ENCODE measurements at places on chromosomes 11 and 22.

DNA sequence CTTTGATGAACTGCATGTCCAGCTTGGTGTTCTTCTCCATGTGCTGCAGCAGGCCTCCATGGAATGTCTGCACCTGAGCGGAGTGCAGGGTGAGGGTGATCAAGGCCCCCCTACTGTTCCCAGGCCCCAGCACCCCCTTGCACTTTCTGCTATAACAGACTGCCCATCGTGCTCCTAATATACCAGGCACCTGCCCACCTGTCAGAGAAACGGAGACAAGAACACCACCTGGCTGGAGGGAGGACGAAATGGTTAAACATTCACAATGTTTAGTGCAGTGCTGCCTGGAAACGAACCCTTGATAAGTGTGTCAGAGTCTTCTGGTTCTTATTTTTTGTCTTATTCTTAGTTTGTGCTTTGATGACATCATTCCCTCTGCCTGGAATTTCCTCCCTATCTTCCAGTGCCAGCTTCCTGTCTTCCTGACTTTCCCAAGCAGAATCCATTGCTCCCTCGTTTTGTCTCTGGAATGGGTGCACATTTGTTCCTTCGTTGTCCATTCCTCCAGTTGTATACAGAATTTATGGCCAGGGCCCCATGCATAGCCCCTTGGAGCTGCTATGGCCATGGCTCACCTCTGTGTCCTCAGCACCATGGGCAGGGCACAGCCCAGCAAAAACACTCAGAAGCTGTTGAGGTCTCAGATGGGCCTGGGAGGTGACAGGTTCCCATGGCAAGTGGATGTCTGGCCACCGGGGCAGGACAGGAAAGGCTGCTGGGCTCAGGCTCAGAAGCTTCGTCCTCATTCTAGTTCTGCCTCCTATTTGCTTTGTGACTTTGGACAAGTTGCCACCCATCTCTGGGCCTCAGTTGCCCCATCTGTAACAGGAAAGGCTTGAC is 11.9 kb downstream of the BAIAP2L2 start:
- DNase-seq = no peak

DNA sequence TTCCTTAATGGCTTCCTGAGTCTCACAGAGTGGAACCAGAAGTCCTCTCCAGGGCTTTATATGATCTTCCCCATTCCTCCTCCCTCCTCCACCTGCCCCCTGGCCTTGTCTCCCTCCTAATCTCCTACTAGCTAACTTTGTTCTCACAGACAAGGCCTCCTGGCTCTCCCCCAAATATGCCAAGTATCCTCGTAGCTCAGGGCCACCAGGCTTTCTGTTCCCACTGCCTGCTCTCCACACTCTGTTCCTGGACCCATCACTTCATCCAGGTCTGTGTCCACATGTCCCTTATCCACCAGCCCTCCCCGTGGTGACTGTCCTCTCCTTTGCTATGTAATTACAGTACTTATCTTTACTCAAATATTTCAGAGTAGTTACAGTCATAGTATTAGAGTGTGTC is 23.2 kb upstream of the LMO1 start:
- no peak for DNase-seq

DNA sequence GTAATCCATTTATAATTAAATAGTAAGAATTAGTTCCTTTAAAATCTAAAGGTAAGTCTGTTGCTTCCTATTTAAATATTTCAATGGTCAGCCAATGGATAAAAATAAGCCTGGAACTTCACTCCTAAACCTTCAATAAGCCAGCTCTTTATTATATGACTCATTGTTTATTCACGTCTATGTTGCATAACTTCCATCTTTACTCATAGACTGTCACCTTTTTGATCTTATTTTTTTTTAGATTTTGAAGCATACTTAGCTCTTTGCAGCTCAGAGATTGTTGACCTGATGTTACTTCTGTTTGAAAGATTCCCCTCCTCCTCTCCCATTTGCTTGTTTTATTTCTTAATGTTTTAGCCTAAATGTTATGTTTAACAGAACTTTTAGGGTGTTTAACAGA is 1571.2 kb upstream of the RAG2 start:
- DNase-seq = no peak

DNA sequence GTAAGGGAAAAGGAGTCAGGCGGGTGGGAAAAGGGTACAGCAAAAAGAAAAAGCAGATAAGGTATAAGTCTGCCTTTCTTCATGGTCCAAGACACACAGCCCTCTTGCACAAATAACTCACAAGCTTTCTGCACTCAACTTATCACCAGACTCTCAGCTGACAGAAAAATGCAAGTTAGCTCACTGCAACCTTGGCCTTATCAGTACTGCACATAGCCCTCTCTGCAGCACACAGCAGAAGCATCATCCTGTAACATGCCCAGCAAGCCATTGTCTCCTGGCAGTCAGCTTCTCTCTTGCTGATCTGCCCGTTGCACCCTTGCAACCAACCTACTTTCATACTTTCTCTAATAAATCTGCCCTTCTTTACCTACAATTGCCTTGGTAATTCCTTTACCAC is 5.8 kb downstream of the ZBTB44 start:
- DNase-seq = no peak

DNA sequence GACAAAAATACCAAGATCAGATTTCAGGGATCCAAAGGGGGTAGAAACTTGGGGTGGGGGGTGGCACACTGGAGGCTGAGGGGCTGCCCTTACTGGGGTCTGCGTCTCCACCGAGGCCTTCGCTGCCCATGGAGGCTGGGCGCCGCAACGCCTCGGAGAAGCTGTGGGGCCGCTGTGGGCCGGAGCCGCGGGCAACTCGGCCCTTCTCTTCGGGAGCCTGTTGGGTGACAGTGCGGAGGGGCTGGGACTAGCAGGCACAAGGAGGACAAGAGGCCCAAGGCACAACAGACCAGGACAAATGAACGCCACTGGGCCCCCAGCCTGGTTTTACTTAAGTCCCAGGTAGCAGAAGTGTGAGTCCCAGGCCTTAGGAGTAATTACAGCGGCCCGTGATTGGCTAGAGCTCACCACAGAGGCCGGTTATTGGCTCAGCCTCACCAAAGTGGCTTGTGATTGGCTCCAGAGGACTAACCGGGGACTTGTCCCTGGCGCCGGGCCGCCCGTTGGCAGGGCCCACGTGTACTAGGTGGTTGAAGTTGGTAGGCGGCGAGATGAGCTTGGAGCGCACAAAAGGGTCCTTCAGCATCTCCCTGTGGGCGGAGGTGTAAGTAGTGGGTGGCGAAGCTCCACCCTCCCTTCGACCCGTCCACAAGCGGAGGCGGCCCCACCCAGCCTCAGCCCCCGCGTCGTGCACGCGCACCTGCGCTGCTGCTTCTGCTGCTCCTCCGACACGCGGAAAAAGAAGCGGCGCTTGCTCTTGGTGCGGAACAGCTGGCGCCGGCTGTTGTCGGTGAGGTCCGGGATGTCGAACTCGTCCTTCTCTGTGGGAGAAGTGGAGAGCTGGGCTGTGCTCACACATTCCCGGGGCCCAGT is 16.5 kb upstream of the MEN1 start:
- DNase-seq = no peak

- DNase-seq = peak; percentile 24
Measured at GRCh38 chr11:64614917-64615316, 23.9 kb downstream of the SLC22A12 start.

DNA sequence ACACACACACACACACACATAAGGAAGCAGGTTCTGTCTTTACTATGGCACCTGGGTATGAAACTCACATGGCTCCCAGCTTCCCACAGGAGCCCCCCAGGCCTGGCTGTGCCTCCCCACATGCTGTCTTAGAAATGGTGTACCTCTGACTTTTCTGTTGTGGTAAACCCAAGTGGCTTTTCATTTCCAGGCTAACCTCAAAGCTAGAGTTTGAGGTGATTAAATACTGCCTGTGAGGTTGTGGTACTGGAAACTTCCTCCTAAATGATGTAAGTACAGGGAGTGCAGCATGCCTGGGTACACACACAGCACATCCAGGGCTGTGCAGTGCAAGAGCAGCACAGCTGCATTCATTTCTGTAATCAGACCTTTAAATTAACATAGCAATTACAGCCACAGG is 34.4 kb downstream of the ME3 start:
- no peak for DNase-seq

DNA sequence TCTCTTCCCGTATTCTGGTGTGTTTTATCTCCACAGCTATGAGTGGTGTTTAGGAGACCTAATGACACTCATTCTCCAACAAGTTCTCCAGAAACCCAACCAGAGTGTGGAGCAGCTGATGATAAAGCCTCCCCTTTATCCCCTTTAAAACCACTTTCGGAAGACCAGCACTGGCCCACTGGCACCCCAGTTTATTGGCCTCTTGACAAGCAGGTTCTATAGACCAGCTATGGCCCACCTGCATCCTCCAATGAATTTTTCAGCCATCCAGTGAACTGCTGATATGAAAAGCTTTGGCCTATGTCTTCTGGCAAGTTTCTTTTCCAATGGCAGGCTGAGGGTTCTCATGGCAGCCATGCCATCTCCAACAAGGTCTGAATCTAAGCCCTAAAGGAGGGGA is 27.4 kb downstream of the CHST1 start:
- no peak for DNase-seq

DNA sequence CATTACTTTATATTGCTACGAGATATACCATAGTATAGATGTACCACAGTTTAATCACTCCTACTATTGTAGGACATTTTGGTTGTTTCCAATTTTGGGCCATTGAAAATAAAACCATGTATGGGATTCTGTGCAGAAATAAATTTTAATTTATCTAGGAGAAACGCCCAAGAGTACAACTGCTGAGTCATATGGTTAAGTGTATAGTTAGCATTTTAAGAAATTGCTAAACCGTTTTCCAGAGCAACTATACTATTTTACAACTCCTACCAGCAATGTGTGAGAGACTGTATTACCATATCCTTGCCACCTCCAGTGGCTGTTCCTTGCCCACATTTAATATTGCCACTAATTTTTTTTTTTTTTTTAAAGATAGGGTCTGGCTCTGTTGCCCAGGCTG is 163.1 kb downstream of the SBF2 start:
- no peak for DNase-seq

- DNase-seq = no peak
Measured at GRCh38 chr11:65090628-65091027, 5.4 kb upstream of the VPS51 start.

DNA sequence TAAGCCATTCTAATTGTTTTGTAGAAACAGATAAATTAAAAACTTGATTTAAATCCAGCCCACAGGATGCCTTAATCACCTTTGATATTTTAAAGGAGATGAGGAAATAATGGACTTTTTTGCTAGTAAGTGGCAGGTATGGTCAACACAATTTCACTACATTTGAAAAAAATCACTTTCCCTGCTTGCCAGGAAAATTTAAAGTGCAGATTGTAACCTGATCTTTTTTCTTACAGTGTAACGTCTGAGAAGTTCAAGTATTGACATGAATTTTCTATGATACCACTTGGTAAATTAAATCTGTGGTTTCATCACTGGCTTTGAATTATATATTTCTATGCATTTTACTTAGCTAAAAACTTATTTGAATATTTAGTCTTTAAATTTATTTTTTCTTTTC is 65.3 kb downstream of the ARHGEF12 start:
- DNase-seq = no peak

GRCh38 chr22:29337631-29338284 is 22.3 kb upstream of the RASL10A start:
- no peak for DNase-seq

DNA sequence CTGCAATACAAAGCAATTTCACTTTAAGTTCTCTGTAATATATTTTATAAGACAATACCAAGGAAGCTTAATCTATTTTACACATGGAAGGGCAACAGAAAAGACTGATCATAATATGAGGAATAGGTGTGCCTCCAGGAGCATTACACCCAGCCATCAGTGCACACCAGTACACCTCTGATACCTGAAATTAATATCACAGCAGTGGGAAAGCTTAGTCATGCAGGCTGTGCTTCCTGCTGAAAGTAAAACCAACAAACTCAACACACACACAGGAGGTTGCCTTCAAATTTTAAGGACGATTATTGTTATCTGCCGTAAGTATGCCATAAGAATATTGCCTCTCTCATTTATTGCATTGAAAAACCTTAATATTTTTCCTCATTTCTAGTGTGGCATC is 1119.1 kb upstream of the TENM4 start:
- DNase-seq = no peak

DNA sequence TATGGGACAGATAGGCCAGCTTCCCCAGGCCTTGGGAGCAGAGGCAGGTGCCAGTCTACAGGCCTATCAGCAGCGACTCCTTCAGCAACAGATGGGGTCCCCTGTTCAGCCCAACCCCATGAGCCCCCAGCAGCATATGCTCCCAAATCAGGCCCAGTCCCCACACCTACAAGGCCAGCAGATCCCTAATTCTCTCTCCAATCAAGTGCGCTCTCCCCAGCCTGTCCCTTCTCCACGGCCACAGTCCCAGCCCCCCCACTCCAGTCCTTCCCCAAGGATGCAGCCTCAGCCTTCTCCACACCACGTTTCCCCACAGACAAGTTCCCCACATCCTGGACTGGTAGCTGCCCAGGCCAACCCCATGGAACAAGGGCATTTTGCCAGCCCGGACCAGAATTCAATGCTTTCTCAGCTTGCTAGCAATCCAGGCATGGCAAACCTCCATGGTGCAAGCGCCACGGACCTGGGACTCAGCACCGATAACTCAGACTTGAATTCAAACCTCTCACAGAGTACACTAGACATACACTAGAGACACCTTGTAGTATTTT is 26.6 kb upstream of the L3MBTL2 start:
- DNase-seq = no peak

DNA sequence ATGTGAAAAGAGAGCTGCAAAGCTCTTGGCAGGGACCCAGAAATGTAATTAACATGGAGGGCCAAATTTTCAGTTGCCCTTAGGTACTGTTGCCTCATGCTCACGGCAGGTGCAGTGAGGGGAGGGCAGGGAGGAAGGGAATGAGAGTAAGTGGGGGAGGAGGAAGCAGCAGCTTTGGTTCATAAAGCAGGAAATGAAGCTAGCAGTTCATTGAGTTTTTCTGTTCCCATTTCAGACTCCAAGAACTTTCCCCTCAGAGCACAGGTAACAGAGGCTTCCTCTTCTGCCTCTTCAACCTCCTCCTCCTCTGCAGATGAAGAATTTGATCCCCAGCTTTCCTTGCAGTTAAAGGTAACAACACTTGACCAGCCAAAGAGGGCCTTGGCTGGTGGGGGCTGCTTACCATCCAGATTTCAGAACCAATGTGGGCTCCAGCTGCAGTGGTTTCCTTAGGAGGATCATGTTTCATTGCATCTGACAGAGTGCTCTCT is 57.9 kb upstream of the PARVA start:
- DNase-seq = no peak

GRCh38 chr11:57781529-57781943 is 19.9 kb downstream of the CTNND1 start:
- DNase-seq = no peak

- DNase-seq = no peak
Measured at GRCh38 chr11:40879911-40880310, 579.5 kb downstream of the LRRC4C start.
